ENCODE measurements at places on chromosomes 11 and 22. TPM values are rescaled to one million over a fixed set of nuclear protein-coding genes. Genes with fewer than 3 reads are reported as not detected.

The RTN4RL2 gene
- 3.4 TPM for total RNA-seq

The FXYD2 gene
- total RNA-seq: not detected

The CYB5R2 gene
- total RNA-seq: 16.7 TPM

The SLN gene
- total RNA-seq: not detected

DNA sequence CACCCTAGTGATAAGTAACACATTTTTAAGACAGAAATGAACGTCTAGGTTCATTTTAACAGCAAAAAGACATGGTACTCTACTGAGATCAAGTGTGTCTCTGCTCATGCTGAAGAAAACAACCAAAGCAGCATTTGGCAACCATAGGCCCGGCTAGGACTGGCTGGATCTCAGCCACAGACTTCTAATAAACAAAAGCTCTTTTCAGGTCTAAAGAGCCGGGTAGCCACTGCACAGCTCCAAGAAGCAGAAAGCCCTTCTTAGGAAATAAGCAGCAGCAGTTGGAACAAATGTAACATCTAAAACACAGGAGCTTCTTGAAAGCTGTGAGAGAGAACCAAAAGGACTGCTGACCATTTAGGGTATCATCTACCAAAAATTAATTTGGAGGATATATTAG is 37.6 kb downstream of the PITPNB start:
- DNase-seq: no peak

DNA sequence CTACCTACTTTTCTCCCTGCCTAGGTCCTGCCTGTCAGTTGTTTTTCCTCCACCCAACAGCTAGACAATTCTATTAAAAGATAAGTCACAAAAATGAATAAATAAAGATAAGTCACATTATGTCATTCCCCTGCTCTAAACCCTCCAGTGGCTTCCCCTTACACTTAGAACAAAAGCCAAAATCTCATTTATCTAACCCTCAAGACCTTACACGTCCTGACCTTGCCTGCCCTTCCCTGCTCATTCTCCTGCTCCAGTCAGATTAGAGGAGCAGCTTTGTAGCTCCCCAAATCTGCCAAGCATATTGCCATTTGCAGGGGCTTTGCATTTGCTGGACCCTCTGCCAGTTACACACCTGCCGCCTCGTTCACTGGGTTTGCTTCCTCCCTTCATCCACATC is 16.7 kb downstream of the KREMEN1 start:
- no peak for DNase-seq

- no peak for DNase-seq
These were observed 96.4 kb upstream of the LDLRAD3 start for GRCh38 chr11:35847473-35847872.

Data from PC-9 (cell line).